ENCODE measurements at places on chromosomes 7 and 10. TPM values are rescaled to one million over a fixed set of nuclear protein-coding genes. Genes with fewer than 3 reads are reported as not detected.

RBP3 gene
- not detected for total RNA-seq

CYP3A7 gene
- not detected for total RNA-seq

GNGT1 gene
- not detected for total RNA-seq

ATXN7L1 gene
- total RNA-seq, result 16.2 TPM

VWA2 gene
- 2.9 TPM for total RNA-seq

GRCh38 chr7:139673230-139673629 is 104.6 kb downstream of the HIPK2 start:
- DNase-seq, result no peak

GRCh38 chr10:128739930-128740329 is 613.7 kb upstream of the MKI67 start:
- DNase-seq, result no peak

GRCh38 chr7:7330997-7331396 is 148.7 kb downstream of the C1GALT1 start:
- no peak for DNase-seq

DNA sequence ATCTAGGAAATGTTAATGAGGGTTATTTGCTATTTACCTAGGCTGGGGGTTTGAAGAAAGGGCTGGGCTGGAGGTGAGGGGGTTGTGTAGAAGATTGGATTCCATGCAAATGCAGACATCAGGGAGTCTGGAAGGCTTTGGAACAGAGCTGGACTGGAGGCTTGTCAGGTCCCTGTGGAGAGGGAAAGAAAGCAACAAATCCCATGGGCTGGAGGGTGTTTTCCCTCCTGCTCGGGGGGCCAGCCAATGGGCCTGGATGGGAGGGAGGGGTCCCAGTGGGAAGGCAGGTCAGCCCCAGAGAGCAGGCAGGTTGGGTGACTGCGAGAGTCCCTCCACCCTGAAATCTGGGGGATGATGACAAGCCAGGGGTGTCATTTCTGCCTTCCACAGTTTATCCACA is 431.8 kb downstream of the RPS24 start:
- DNase-seq, result peak; percentile 77

DNA sequence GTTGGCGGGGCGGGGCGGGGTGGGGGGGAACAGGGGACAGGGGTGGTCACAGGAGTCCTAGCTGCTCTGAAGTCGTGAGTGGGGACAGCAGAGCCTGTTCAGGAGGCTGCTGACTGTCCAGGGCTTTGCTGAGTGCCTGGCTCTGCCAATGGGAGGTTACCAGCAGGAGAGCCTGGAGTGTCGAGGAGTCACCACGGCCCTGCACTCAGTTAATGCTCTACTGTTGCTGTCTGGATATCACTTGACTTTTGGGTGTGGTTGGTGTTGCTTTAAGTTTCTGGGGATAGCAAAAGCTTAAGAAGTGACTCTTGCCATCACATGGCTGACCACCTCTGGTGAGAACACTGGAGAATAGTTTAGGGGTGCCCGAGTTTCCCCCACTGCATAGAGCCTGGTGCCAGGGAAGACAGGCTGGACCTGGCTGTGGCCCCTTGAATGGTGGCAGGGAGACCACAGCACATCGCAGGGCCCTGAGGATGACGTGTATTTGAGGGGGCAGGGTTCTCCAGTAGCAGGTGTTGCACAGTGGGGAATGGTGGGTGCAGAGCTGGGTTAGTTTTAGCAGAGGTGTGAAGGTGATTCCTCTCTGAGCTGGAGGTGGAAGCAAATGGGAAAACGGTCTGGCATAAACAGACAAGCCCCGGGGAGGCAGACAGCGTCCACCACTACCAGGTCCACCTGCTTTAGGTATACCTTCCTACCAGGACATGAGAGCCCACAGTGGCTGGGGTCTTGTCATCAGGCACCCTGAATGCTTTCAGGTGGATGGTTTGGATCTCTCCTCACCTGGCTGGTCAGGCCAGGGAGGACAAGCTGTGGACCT is 54.2 kb upstream of the CAMK2B start:
- DNase-seq, result peak; percentile 77

DNA sequence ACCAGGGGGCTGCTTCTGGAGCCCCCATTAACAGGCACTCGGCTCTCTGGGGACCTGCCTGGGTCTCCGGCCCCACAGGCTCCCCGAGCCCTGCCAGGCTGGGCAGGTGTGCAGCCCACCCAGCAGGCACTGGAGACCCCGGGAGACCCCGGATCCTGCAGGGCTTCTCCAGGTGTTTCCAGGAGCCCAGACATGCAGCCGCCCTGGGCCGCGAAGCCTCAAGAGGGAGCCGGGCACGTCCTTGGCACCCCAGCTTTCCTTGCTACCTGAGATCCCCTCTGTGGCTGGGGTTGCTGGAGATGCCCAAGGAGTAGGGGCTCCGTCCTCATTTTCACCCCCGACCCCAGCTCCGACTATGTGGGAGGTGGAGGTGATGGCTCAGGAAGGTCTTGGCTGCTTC is 7.7 kb upstream of the AMZ1 start:
- DNase-seq, result no peak

DNA sequence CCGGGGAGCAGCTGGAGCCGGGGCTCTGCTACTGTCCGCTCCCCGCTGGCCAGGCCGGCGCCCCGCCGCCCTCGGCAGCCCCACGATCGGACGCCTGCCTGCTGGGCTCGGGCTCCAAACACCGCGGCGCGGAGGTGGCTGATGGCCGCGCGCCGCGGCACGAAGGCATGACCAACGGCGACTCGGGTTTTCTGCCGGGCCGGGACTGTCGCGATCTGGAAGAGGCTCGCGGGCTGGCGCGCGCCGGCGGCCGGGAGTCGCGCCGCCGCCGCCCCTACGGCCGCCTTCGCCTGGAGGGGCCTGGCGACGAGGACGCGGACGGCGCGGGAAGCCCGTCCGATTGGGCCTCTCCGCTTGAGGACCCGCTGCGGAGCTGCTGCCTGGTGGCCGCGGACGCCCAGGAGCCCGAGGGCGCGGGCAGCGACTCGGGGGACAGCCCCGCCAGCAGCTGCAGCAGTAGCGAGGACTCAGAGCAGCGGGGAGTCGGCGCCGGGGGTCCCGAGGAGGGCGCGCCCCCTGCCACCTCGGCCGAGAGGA is 570 bp downstream of the TBC1D12 start:
- DNase-seq, result no peak

DNA sequence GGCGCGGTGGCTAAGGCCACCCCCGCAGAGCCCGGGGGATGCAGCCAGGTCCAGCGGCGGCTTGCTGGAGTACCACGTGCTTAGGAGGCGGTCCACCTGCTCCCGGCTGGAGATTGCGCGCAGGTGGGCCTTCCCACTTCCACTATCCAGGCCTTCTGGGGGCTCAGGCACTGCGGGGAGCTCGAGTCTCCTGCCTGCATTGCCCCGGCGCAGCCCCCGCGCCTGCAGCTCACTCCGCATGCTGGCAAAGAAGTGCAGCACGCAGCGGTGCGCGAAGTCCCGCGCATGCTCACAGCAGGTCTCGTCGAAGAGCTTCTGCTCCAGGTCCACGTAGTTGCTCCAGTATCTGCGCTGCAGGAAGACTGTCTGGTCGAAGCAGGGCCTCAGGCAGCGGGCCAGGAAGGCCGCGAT is 5.8 kb downstream of the CALHM3 start:
- DNase-seq, result no peak

DNA sequence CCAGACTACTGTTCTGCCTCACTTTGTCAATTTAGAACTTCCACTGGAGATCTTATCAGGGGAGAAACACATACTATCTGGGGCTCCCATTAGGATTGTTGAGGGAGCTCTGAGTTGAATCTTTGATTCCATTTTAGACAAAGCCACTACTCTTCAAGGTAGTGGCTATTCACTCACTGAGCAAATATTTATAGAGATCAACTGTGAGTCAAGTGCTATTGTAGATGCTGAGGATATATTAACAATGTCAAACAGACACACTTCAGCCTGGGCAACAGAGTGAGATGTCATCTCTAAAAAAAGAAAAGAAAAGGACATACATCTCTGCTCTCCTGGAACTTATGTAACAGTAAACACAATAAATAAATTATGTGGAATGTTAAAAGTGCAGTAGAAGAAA is 315.3 kb downstream of the PTEN start:
- no peak for DNase-seq

DNA sequence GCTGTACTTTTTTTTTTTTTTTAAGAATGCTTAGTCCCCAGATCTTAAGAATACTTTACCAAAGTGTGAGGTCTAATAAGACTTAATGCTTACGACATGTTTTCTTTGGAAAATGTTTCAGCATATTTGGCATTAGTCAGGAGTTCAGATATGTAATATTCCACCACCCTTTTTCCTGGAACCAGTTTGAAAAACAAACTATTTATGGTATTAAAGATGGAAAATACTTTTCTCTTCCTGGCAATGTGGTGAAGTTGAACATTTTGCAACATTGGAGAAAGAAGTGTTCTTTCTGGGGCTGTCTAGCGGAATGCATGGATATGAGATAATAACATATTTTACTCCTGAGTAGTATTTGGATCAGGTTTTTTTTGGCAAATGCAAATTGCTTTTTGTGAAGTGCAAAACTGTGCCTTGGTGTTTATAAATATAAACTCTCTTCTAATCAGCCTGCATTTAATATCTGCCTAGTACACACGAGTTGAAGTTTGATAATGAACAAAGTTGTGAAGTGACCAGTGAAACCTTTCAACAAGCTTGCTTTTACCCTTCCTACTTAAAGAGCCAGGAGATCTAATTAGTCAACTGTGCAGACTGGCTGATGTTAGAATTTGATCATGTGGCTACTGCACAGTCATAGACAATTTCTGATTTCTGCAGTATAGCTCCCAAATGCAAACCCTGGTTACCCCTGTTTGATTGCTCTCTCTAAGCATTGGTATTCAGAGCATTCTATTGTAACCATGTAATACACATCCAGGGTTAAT is 20.9 kb downstream of the MAP3K8 start:
- DNase-seq, result no peak

- no peak for DNase-seq
These were observed 375.8 kb upstream of the NFE2L3 start for GRCh38 chr7:25775999-25776743.

DNA sequence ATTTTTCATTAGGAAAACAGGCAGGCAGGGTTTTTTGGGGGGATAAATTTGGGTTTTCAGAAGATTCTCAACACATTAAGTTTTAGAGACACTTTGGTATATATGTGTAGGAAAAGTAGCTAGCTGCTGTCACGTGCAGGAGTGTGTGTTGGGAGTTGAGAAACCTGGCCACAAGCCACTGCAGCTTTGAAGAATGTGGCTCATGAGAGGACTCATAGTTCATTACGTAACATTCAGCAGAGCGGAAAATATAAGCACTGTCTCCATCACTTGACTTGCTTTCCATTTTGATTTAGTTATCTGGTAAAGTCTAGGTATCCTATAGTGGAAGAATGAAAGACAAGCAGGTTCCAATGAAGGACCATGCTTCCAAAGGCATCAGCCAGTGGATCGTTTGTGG is 31.2 kb downstream of the SMNDC1 start:
- DNase-seq, result no peak

DNA sequence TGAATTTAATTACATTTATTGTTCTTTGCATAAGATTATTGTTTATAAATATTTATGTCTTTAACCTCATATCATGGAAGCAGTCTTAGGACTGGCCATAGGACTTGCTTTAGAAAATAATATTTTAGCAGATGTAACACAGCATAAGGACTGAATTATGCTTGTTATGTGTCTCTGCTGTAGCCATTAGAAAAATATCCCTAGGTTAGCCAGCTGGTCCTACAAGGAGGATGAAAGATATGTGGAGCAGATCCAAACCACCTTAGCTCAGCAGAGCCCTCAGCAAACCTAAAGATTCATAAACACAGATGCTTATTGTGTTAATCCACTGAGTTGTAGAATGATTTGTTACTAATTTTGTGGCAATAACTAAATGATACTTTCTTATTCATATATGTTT is 166.0 kb upstream of the COL1A2 start:
- no peak for DNase-seq

GRCh38 chr7:95599069-95599468 is 2.8 kb upstream of the PDK4 start:
- DNase-seq, result no peak

GRCh38 chr10:70478191-70479164 is at the start of gene PALD1:
TSS of gene PALD1 (plus strand) at chr10:70478767. CDS start at chr10:70525952, 47,185 bp downstream.
- DNase-seq, result no peak

- DNase-seq, result no peak
These were observed 27.9 kb upstream of the R3HCC1L start for GRCh38 chr10:98106531-98106930.

DNA sequence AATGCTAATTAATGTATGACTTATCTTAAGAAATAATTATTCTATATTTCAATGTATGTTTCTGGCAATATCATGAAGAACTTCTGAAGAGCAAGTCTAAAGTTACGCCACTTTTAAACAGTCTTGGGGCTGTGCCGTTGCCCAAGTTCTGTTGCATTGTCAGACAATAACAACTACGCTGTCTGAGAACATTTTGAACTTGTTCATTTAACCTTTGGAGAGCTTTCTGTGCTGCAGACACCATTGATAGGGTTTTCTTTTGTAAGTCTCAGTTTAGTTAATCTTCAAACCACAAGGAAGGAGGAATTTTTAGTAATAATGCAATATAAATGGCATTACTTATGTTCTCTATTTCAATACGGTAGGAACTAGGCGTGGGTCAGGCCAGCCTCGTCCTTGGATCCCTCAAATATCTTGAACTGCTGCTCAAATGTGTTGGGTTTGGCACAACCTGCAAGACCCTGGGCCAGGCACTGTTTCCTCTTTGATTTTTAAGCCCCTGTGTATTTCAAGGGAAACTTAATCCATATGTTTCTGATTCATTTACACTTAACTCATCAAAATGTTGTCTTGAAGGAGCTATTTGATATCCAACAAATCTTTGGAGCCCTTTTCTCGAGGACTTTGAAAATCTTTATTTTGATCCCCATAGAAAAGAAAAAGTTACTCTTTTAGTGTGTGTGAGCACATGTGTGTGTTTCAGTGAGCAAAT is 215.5 kb downstream of the INHBA start:
- DNase-seq, result no peak

- no peak for DNase-seq
These were observed 197.6 kb upstream of the NFE2L3 start for GRCh38 chr7:25954395-25954794.

- DNase-seq, result no peak
These were observed 103.1 kb downstream of the GFRA1 start for GRCh38 chr10:116169782-116170445.

DNA sequence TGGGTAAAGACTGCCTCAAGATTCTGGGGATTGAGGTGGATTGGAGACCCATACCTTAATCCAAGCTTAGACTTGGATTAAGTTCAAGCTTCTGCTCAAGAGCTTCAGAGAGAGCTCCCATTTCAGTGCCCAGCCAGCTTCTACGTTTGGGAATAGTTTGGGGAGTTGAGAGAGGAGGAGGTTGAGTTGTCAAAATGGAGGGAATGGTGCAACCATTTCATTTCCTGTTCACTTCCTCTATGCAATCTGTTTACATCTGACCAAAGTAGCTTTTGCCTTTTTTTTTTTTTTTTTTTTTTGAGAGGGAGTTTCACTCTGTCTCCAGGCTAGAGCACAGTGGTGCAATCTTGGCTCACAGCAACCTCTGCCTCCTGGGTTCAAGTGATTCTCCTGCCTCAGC is 65.8 kb downstream of the ENTPD1 start:
- DNase-seq, result no peak

DNA sequence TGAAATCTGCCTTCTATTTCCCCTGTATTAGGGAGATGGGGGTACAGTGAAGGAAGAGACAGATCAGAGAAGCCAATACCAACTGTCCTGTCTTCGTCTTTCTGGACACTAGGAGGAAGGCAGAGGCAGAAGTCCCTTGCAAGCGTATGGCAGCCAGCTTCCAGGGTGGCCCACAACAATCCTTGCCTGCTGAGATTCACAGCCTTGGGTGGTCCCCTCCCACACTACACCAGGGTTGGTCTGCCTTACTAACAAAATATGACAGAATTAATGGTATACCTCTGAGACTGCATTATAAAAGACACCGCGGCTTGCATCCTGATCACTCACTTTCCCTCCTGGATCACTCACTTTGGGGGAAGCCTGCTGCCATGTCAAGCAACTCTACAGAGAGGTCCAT is 90.4 kb downstream of the IDE start:
- no peak for DNase-seq

GRCh38 chr7:151095828-151096475 is 9.7 kb downstream of the AGAP3 start:
- DNase-seq, result no peak

All from vagina (tissue), 2 donors.